RCC 7860 (cell line): ENCODE measurements at places on chromosomes 5 and 9.

DNA sequence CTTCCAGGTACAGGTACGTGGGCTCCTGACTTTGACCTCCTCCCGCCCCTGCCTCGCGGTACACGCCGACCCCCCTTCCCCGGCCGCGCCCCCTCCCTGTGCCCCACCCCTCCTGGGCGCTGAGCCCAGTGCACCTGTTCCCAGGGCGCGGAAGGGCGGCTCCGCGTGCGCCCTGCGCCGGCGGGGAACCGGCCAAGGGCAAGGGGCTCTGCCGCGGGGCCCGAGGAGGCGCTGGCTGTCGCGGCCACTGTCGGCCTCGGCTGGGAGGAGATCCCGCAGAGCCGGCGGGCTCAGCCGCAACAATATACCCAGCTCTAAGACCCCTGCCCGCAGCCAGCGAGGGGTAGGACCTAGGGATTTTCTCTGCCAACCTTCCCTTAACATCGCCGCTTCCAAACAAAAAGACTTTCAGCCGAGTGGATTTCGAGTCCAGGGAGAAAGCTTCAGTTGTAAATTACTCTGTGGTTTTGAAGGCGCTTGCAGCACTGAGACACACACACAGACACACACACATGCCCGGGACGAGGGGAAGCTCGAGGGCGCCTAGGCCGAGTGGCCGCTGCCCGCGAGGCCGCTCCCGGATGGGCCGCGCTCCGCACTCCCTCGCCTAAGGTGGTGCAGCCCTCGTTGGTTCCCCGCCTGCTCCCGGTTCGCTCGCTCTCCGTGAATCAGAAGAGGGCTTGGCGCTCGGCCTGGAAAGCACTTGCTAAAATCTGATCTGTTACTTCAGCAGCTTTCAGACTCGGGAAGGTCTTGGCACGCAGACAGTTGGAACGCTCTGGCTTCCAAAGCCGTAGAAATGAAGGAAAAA, 1.2 kb downstream of the FGF18 start:
- DNase-seq: no peak

DNA sequence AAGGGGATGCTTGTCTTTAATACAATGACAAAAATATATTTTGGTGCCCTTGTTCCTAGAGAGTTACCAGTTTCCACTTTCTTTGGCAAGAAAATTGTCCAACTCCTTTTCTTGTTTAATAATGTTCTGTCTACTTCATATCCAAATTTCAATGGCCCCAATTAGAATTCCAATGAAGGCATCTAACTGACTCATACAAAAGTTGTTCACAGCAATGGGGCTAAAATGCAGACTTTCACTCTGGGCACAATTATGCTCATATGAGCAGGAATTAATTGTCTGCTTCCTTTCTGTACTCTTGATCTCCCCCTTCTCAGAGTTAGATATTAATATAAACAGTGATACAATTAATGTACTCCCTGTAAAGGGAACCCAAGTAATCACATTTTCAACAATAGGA, 42.1 kb upstream of the ZNF622 start:
- no peak for DNase-seq

- DNase-seq: no peak
Observed at GRCh38 chr5:29170599-29170998, 2022.9 kb upstream of the CDH6 start.

GRCh38 chr5:22970956-22971618, 117.9 kb upstream of the CDH12 start:
- no peak for DNase-seq

DNA sequence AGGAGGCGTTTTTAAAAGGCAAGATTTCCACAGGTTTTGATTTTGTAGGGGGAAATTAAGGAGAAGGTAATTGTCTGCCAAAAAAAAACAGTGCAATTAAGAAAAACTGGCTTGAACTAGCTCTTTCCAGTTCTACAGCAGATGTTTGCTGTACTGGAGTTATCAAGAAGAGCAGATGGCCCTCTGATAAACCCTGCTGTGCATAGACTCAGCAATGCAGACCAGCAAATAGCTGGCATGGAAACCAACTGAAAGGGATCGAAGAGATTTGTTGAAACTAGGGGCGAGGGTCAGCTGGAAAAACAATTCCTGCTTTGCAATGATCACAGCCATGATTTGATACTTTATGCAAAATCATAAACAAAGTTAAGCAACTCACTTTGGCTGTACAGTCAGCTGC, 17.8 kb upstream of the BHMT start:
- DNase-seq: no peak

DNA sequence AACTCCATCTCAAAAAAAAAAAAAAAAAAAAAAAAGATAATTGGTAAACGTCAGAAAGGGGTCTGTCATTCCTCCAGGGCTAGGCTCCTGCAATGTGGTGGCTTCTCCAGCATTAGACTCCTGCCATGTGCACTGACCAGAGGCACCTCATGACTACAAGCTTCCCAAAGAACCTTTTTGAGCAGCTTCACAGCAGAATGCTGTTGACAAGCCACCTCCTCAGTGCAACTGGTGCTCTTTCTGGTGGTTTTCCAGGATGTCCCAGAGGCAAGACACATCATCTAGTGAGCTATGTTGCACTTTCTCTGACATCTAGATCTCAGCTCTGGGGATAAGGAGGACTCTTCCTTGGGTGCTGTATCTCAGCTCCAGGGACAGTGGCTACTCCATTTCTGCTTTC, 11.6 kb downstream of the RPL37 start:
- no peak for DNase-seq
